ENCODE measurements at places on chromosomes 7 and 10.

DNA sequence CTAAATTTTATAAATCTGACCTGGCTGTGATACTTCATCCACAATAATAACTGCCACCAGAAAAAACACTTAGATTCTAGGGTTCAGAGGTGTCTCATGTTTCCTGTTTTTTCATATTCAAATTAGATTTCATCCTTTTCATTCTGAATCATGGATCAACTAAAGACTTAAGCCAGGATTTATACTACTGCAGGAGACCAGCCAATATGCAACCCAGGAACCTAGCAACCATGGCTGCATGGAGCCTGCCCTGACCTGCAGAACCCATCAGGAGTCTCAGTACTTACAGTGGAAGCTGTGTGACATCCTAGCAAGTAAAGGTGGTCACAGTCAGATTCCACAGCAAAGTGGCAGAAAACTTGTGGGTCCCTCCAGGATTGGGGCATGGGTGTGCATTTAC lies 40.5 kb upstream of the RNF148 start:
- no peak for DNase-seq

DNA sequence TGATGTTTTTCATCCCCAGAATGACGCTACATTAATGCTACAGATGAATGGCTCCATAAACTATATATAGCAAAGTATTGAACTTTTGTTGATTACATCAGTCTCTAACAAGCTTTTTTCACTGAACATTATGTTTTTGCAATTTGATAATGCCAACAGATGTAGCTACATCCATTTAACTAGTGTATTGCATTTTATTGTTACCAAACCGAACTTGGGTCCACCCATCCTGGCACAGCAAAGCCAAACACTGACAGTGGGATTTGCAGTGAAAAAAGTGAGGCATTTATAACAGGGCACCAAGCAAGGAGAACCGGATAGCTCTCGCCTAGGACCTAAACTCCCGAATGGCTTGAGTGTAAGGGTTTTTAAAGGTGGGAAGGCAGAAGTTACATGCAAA lies 182.8 kb upstream of the TNS3 start:
- no peak for DNase-seq

- DNase-seq, result no peak
These were observed 151.0 kb upstream of the INSYN2A start for GRCh38 chr10:127347202-127347959.

DNA sequence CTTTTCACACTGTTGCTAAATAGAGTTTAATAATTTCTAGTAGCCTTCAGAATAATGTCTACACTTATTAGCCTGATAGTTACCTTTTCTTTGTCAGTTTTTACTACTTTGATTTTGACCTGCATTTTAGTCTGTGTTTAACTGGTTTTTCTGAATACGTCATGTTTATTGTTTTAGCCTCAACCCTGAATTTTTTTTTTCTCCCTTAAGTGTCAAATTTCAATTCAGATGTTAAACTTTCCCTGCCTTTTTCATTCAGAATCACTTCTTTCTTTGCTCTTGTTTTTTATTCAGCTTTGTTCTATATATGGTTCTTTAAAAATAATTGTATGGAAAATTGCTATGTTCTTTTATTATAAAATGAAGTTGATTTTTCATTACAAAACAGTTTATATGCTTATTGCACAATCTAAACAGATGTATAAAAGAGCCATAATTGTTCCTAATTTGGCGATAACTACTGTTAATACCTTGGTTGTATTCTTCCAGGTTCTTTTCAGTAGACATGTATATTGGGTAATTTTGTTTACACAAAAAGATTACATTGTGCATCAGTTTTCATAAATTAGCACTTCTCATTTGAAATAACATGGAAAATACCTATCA lies 159.7 kb downstream of the ADK start:
- no peak for DNase-seq

DNA sequence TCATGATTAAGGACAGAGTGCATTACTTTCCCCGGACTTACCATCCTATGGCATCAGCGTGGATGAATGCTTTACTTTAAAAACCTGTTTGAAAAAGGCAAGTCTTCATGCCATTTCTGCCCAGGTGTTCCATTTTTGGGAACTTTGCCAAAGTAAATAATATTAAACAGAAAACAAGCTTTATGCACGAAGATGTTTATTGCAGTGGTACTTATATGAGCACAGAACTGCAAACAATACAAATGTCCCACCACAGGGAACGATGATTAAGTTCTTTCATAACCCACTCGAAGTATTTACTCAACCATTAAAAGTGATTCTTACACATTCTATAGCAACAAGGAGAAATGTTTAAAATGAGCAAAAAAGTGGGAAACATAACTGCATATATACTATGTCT lies 109.7 kb upstream of the GDF10 start:
- DNase-seq, result no peak

- no peak for DNase-seq
These were observed 226.8 kb downstream of the CDC14C start for GRCh38 chr7:49151146-49151545.

DNA sequence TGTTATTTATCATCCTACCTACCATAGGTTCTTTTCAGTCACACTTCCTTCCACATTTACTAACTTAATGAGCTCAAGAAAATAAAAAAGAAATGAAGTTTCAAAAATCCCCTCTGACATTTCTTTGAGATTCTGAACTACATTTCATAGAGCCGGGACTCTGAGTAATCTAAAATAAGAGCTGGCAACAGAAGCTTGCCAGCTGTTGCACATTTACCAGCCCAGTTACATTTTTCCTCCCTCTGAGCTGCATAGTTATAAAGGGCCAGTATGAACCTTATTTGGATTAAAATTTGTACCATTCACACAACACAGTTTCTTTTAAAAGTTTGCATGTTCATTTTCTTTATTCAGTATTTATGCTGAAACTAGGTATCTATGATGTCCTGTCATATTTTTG lies 119.5 kb upstream of the CAV2 start:
- no peak for DNase-seq

Measured in stimulated activated CD4-positive, alpha-beta T cell treated with anti-CD3 and anti-CD28 coated beads, TNF-alpha, amount 100 ng/mL, for 1 hour (primary cell).